Activated CD4-positive, CD25-positive, alpha-beta regulatory T cell treated with anti-CD3 and anti-CD28 coated beads, Interleukin-2, amount 50 U/mL, for 16 hours (primary cell): ENCODE measurements at places on chromosomes 12 and 14.
A peak's percentile ranks its signal among the peaks of the same experiment; 100 is the strongest.

DNA sequence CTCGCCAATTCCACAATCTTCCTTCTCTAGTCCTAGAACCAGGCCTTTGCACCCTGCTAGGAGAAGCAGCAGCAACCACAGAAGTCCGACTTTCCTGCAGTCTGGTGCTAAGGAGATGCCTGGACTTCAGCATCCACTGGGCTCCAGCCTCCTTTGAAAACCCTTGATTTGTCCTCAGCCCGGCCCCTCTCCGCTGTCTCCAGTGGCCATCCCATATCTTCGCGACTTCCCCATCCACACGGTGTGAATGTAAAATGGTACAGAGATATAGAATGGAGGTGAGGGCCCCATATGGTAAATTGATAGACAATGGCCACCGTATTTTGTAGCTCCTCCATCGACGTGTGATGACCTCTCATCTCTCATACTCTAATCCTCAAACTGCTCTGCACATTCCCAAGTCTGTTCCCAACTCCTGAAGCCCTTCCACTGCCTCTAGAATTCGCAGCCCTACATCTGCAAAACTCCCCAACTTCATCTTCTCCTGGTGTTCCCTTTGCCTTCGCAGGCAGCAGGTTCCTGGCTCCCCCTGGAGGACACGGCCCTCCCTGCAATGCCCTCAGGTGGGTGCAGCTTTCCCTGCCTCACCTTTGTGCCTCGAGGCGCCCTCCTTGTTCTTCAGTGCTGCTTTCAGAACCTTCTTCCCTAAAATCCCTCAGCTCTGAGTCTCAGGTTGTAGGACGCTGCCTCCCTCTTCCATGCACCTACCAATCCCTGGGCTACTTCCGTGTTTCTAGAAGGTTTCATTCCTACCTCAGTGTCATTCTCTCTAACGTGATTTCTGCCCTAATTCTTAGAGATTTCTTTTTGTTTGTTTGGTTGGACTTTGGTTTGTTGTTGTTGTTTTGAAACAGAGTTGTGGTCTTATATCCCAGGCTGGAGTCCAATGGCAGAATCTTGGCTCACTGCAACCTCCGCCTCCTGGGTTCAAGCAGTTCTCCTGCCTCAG is 36.7 kb downstream of the TMBIM6 start:
- DNase-seq, result peak; percentile 52

DNA sequence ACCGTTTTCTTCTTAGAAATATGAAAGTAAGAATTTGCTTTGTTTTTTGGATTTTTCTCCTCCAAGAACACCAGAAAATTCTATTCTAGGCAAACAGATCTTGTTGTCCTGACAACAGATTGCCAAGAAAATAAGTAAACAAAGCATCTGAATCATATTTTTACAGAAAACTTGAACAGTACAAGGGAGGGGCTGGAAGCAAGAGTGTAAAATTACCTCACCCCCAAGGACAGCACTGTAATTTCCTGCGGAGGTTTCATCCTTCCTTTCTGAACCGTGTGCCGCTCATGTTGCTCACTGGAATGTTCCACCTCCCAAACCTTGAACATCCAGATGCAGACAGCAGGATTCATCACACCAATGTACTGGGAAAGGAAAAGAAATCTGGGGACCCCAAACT is 5.4 kb upstream of the CAMKK2 start:
- no peak for DNase-seq

DNA sequence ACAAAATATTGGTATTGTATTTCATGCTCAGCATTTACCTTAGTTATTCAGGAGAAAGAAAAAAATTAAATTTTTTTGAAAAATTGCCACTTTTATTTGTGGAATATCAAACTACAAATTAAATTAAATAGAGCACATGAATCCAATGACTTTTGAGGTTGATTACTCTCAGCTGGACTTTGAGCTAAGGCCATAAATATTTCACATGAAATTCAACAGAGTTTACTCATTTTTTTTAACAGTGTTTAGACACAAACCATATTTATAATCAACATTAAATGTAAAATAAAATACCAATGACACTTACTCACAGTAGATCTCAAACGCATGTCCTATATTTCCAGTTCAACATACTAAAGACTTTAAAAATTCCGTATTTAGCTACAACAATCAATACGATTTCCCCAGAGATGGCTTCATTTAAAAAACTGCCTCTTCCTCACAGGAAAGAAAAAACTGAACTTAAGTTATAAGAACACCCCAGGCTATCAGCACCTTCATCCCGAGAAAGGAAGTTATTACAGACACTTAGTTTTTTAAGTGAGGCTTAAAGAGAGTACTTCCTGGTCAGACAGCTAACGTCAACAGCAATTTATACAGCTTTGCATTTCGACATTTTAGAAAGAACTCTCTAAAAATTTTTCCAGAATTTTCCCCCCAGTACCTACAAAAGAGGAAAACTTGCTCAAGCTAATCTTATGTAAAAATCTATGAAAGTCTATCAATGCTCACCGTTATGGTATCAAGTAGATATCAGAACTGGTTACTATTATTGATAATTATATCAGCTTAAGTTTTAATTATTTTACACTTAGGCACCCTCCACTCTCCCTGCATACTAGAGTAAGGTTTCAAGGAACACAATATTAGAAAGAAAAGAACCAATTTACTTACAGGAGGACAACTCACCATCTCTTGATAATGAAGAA is 13.8 kb downstream of the TAOK3 start:
- no peak for DNase-seq

DNA sequence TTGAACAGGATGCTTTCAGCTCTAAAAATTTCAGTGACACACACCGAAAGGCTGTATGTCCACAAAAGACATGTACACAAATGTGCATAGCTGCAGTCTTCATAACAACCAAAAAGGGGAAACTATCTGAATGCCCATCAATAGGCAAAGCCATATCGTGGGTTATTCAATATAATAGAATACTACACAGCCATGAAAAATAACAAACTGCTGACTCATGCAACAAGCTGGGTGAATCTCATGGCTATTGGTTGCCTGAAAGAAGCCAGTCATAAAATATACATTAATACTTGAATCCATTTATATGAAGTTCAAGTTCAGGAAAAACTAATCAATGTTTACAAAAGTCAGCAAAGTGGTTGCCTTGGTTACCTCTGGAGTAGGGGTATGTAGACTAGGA is 58.4 kb upstream of the RIN3 start:
- DNase-seq, result no peak

DNA sequence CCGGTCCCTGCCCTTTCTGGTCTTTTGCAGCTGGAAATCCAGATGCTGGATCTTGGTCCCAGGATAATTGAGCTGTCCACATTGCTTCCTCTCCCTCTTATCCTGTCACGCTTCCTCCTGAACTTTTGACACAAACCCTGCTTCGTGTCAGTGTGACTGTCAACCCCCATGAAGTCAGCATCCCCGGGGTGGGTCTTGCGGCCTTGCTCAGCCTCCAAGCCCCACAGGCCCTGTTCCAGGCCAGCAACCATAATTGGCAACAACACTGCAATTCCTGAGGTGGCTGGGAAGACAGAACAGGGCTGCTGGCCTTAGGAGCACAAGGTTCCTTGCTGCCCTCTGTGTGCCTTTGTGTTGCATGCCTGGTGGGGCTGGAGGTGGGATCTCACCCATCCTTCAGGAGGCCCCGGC is 74.9 kb downstream of the NTF3 start:
- DNase-seq, result no peak

- DNase-seq, result no peak
These were observed 294.6 kb downstream of the FLRT2 start for GRCh38 chr14:85824526-85824925.

DNA sequence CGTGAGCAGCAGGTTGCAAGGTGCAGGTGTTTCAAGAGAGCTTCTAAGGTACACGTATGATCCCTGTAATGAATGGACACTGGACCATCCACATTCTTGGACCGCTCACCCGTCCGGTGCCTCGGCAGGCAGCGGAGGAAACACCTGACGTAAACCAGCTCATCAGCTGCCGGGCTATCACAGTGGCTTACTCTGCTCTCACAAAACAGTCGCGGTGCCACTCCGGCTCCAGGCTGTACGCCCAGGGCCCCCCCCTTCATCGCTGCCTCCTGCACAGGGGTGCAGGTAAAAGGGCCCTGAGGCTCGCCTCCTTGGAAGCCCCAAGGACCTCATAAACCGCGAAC is 436 bp downstream of the VPS33A start:
- DNase-seq, result no peak

GRCh38 chr12:124993626-124994436 is at the start of gene BRI3BP:
Gene BRI3BP, plus strand, starts transcription at chr12:124993645. Its CDS starts 146 bp downstream, at chr12:124993791.
- no peak for DNase-seq

DNA sequence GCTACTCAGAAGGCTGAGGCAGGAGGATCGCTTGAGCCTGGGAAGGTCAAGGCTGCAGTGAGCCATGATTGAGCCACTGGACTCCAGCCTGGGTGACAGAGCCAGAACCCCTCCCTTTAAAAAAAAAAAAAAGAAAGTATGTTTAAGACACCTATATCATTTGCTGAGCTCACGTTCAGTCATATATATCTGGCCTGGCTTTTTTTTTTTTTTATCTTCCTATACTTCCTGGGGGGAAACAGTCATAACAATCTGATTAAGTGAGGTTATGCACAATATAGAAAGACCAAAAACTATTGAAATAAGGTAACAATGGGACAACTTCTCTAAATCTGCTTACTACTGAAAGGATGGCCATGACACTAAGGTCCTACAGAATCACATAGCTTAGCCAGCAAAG is 9.4 kb upstream of the ARID2 start:
- DNase-seq, result no peak

DNA sequence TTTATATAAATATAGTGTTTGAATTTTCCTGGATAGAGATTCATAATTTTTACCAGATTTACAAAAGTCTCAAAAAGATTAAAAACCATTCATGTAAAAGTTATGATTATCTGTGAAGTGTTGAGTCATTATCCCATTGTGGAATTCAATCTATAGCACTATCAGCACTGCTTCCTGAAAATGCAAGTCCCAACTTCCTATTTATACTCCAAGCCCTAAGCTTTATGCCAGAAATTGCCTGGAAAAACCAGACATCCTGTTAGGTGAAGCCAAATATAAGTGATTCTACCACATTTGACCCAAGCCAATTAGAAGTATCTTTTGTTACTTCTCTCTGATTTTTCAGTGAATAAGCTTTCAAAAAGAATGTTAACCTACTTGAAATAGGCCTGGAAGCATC is 129.1 kb downstream of the GPR135 start:
- no peak for DNase-seq
